ENCODE measurements at places on chromosomes 5 and 9. TPM values are rescaled to one million over a fixed set of nuclear protein-coding genes. Genes with fewer than 3 reads are reported as not detected.

DNA sequence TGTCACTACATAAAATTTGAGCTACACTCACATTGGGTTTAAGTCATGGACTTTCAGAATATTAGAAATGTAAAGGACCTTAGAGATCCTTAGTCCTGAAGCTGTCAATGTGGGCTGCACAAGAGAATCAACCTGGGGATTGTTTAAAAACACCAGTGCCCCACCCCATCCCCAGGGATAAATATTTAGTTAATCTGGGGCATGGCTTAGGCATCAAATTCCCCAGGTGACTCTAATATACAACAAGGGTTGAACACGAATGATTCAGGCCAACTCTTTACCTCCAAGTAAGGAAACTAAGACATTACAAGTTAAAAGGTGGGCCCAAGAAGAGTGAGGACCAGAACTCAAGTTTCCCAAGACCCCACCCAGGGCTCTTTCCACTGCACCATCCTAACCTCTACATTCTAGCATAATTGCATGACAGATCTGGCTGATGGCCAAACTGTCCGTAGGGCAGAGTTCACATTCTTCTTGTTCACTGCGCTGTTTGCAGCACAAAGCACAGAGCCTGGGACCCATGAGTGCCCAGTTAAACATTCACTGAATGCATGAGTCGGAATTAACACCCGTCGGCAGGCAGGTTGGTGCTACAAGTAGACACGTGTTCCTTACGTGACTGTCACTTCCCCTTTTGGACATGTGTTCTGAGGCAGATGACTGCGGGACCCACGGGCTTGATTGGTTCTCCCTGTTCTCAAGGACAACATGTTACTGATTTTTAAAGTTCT, 25.2 kb downstream of the CYFIP2 start:
- peaks cover 96% of the 10 kb centered on the region for H3K36me3 ChIP-seq
- no peaks in the 10 kb centered on the region for H3K27me3 ChIP-seq
- H3K27ac ChIP-seq: no peak overlapping the region
- H3K4me1 ChIP-seq: peaks cover 19% of the 10 kb centered on the region

DNA sequence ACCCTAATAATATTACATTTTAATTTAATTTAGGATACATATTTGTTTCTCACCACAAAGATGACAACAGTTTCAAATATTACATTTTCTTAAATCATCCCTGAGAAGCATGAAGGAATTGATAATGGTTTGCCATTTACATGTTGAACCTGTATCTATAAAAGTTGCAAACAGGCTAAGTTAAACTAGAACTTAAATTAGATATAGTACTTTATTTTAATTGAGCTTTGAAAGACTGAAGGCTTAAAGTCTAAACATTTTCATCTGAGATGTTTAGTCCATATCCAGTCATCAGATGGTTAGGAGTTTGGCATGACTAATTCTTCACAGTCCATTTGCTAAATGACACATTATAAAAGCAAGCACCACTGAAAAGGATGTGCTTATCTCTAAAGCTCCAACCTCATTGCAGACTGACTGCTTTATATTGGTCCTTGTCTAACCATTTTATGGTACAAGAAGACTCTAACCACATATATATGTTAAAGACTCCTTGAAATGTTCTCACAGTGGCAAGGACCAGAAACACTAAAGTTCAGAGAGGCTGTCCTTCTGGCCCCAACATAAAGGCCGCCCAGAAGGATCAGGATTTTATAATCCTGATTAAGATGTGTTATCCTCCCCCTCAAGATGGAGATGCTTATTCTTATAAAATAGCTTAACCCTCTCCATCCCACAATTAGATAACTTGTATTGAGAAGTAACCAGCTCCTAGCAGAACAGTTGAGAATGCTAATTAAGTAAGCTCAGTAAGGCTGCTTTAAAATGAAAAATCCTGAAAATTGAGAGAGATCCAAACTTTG, 25.8 kb downstream of the WNT8A start:
- H3K36me3 ChIP-seq: no peaks in the 10 kb centered on the region
- DNase-seq: no peak
- no peaks in the 10 kb centered on the region for H3K4me1 ChIP-seq
- H3K4me3 ChIP-seq: no peak overlapping the region

DNA sequence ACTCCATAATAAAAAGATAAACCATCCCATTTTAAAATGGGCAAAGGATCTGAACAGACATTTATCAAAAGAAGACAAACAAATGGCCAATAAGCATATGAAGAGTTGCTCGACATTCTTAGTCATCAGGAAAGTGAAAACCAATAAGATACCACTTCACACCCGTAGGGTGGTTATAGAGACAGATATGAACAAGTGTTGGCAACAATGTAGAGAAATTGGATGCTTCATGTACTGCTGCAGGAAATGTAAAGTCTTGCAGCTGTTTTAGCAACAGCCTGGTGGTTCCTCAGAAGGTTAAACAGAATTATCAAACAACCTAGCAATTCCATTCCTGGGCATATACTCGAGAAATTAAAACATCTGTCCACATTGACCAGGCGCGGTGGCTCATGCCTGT, 42.5 kb downstream of the GTF3C4 start:
- no peaks in the 10 kb centered on the region for H3K36me3 ChIP-seq
- no peaks in the 10 kb centered on the region for H3K4me1 ChIP-seq
- H3K27ac ChIP-seq: no peak overlapping the region
- no peak for DNase-seq

The CCDC171 gene
- polyA plus RNA-seq: 0.07 TPM

- no peaks in the 10 kb centered on the region for H3K4me1 ChIP-seq
- H3K4me3 ChIP-seq: no peak overlapping the region
- no peak for DNase-seq
- H3K27me3 ChIP-seq: peaks cover 3% of the 10 kb centered on the region
- H3K27ac ChIP-seq: no peak overlapping the region
Measured at GRCh38 chr5:172443441-172444109, 10.8 kb downstream of the SH3PXD2B start.

DNA sequence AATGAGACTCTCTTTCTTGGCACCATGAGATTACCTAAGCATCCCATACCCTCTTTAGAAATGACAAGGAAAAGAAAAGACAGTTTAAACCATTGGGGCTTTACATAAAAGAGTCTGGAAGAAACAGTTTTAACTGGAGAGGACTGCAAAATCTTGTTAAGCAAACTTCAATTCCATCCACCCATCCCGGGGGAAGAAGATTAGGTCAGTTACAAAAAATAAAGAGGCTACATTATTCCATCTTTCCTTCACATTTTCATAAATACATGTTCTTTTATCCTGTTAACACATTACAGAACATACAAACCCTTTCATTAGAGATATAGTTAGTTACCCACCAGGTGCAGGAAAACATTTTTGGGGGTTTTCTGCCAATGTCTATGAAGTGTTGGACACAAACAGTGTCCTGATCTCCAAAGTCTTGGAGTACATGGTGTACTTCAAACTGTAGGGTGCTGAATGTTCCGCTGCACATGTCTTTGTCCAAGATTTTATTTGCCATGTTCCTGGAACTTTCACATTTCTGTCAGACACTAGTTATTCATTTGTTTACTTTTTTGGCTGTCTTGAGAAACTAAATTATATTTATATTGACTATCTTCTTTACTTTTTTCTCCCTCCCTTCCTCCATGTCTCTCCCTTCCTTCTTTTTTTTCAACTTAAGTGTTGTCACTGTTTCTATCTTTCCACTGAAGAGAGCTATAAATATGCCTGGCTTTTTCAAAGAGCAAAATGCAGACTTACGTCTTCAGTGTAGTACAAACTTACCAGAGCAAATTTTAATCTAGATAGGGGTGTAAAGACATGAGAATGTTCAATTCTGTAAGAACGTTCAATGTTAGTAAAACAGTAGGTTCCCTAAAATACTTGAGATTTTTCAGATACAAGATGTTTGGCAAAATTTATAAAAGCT, 410.9 kb upstream of the PRR16 start:
- no peaks in the 10 kb centered on the region for H3K27me3 ChIP-seq
- H3K27ac ChIP-seq: no peak overlapping the region
- no peaks in the 10 kb centered on the region for H3K4me1 ChIP-seq
- no peak overlapping the region for H3K4me3 ChIP-seq
- DNase-seq: no peak

The PRLR gene
- polyA plus RNA-seq: not detected

GRCh38 chr9:20152151-20152725, 363.4 kb upstream of the SLC24A2 start:
- H3K4me1 ChIP-seq: no peaks in the 10 kb centered on the region
- H3K27ac ChIP-seq: no peak overlapping the region
- no peaks in the 10 kb centered on the region for H3K27me3 ChIP-seq
- no peak overlapping the region for H3K4me3 ChIP-seq
- no peak for DNase-seq
- H3K36me3 ChIP-seq: no peaks in the 10 kb centered on the region

GRCh38 chr9:94982211-94982610, 255.7 kb downstream of the AOPEP start:
- no peaks in the 10 kb centered on the region for H3K36me3 ChIP-seq
- H3K27ac ChIP-seq: no peak overlapping the region
- H3K27me3 ChIP-seq: no peaks in the 10 kb centered on the region
- no peak overlapping the region for H3K4me3 ChIP-seq
- no peak for DNase-seq

The ARID3C gene
- polyA plus RNA-seq: not detected

DNA sequence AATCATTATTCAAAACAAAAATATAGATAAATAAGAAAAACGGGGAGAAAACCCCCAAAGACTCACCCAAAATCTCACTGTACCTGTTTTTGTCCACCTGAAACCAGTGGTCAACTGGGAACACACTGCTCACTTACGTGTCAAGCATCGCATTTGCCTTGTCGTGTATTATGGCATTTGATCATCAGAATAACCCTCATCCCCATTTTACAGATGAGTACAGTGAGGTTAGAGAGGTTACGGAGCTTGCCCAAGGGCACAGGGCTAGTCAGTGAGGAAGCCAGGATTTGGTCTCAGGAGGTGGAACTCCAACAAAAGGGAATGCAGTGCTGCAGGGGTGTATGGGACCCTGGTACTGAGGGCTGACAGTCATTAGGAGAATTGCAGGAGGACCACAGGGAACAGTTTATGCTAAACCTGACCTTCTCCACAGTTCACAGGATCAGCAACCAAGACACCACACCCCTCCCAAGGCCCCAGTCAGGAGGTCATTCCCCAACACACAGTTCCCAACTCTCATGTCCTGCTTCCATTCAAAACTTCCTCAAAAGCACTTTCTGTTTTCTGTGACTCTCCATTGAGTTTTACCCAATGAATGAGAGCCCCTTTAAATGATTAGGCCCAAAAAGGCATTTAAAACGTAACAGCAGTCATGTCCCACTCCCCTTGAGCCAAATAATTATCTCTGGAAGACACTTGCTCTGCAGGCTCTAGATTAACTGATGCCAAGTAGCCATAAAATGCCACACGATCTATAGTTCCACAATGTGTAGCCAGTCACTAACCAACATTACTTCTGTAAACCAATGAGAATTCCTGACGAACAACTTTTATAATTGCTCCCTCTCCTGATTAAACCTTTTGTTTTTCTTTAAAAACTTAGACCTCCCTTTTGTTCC, 50.8 kb downstream of the CTSL start:
- H3K27me3 ChIP-seq: no peaks in the 10 kb centered on the region
- no peak overlapping the region for H3K27ac ChIP-seq
- H3K36me3 ChIP-seq: no peaks in the 10 kb centered on the region
- no peak overlapping the region for H3K4me3 ChIP-seq

The NEURL1B gene
- not detected for polyA plus RNA-seq

GRCh38 chr5:177132136-177133095, 1.2 kb upstream of the NSD1 start:
- peak overlapping the region; percentile 81 for H3K27ac ChIP-seq
- DNase-seq: peak; percentile 47
- H3K4me1 ChIP-seq: peaks cover 47% of the 10 kb centered on the region
- H3K36me3 ChIP-seq: peaks cover 11% of the 10 kb centered on the region

The FLT4 gene
- 1.2 TPM for polyA plus RNA-seq

DNA sequence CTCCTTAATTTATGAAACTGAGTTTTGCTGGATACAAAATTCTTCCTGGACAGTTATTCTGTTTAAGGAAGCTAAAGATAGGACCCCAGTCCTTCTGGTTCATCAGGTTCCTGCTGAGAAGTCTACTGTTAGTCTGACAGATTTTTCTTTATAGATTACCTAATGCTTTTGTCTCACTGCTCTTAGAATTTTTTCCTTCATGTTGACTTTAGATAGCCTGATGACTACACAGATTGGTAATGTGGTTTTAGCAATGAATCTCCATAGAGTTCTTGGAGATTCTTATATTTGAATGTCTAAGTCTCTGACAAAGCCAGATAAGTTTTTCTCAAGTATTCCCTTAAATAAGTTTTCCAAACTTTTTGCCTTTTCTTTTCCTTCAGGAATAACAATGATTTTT, 419.7 kb downstream of the CDH10 start:
- H3K36me3 ChIP-seq: no peaks in the 10 kb centered on the region
- H3K27ac ChIP-seq: no peak overlapping the region
- H3K4me3 ChIP-seq: no peak overlapping the region
- no peaks in the 10 kb centered on the region for H3K4me1 ChIP-seq

The SET gene
- polyA plus RNA-seq: 150 TPM
